ENCODE measurements at places on chromosomes 3 and 15. TPM values are rescaled to one million over a fixed set of nuclear protein-coding genes. Genes with fewer than 3 reads are reported as not detected.

- no peak for DNase-seq
- no peaks in the 10 kb centered on the region for H3K36me3 ChIP-seq
- H3K27ac ChIP-seq = no peak overlapping the region
- H3K4me3 ChIP-seq = no peak overlapping the region
These were observed 24.4 kb upstream of the PLSCR2 start for GRCh38 chr3:146493761-146494160.

DNA sequence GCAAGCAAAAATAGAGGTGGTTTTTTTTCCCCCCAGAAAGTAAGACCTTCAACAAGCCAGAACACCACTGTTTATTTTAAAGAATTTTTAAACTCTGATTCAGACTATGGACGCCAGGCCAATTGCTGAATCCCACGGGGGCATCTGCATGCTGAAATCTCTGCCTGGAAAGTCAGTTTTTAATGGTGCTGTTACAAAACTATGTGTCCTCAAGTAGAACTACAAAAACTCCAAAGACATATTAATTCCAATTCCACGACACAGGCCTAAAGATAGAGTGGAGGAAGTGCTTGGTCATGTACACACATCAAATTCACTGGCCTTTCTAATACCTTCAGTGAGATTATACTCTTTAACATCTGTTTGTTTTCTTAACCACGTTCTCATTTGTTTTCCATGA, 490.5 kb upstream of the NR2F2 start:
- H3K36me3 ChIP-seq = no peaks in the 10 kb centered on the region
- H3K4me1 ChIP-seq = peaks cover 43% of the 10 kb centered on the region
- no peak overlapping the region for H3K4me3 ChIP-seq

DNA sequence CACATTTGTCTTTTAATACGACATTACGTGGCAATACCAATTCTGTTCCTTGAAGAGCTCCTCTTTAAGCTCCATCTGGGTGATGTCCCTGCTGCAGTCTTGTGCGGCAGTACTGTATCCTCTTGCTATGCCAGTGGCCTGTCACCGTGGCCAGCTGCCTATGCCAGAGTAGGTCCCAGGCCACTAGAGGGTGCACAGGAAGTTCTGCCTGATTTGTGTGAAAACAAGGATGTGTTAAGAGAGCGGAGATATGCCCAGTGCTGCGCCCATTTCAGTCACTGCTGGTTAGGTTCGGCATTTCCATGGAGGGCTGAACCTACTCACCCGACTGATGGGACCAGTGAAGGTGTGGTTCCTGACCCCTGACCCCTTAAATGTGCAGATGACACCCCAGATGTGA, 25.2 kb downstream of the NIPA1 start:
- H3K36me3 ChIP-seq = no peaks in the 10 kb centered on the region
- H3K4me1 ChIP-seq = no peaks in the 10 kb centered on the region
- no peak overlapping the region for H3K27ac ChIP-seq
- no peak overlapping the region for H3K4me3 ChIP-seq
- DNase-seq = peak; percentile 6

The NR2E3 gene
- not detected for total RNA-seq

GRCh38 chr3:14206548-14207177, 28.0 kb downstream of the LSM3 start:
- no peak for DNase-seq
- no peaks in the 10 kb centered on the region for H3K27me3 ChIP-seq
- no peaks in the 10 kb centered on the region for H3K36me3 ChIP-seq

The SAMMSON gene
- total RNA-seq = 3.1 TPM

The NLGN1 gene
- total RNA-seq = 27.4 TPM

DNA sequence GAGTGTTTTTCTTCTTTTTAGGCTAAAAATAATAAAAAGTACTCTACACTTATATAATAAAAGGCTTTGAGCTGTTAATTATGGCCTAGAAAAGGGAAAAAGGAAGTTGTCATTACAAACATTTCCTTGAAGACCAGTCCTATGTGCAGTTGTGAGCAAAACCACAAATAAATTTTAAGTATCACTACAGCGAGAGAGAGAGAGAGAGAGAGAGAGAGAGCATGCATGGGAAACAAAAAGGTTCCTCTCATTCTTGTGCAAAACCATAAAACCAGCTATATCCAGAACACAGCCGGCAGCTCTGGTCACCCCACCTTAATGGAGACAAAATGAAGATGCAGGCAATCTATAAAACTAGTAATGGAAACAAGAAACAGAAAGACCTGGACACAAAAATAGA, 33.6 kb downstream of the HEG1 start:
- no peaks in the 10 kb centered on the region for H3K27me3 ChIP-seq
- no peak for DNase-seq
- peaks cover 13% of the 10 kb centered on the region for H3K36me3 ChIP-seq
- H3K4me1 ChIP-seq = peaks cover 19% of the 10 kb centered on the region
- H3K4me3 ChIP-seq = no peak overlapping the region
